ENCODE measurements at places on chromosomes 12 and 14.

- no peak for DNase-seq
Observed at GRCh38 chr14:55026441-55026792, 482 bp downstream of the WDHD1 start.

DNA sequence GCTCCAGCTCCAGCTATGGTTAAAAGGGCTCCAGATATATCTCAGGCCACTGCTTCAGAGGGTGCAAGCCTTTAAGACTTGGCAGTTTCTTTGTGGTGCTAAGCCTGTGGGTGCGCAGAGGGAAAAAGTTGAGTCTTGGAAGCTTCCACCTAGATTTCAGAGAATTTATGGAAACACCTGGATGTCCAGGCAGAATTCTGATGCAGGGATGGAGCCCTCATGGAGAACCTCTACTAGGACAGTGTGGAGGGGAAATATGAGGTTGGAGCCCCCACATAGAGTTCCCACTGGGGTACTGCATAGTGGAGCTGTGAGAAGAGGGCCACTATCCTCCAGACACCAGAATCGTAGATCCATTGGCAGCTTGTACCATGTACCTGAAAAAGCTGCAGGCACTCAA, 69.9 kb downstream of the SDR9C7 start:
- no peak for DNase-seq

- no peak for DNase-seq
Observed at GRCh38 chr12:6547987-6548386, 7.9 kb downstream of the IFFO1 start.

- no peak for DNase-seq
Observed at GRCh38 chr14:68487805-68488590, 304.9 kb downstream of the ZFP36L1 start.
